ENCODE measurements at places on chromosomes 1 and 21.

DNA sequence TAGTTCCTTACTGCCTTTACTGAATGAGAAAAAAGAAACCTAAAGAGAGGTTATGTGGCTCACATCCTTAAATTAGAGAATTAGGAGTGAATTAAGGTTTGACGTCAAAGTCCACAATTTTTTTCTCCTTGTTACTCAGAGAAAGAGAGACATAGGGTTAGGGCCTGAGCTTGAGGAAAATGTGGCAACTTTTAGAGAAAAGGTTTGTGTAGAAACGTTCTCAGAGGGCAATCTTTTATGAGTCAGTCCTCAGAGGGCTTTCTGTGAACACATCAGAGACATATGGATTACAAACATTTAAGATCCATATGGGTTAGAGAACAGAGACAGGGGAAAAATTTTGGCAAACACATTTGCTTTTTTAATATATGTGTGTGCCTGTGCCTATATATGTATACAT lies 242.8 kb downstream of the TGFB2 start:
- no peak for DNase-seq

GRCh38 chr1:196381544-196381943 lies 226.7 kb downstream of the KCNT2 start:
- no peak for DNase-seq

DNA sequence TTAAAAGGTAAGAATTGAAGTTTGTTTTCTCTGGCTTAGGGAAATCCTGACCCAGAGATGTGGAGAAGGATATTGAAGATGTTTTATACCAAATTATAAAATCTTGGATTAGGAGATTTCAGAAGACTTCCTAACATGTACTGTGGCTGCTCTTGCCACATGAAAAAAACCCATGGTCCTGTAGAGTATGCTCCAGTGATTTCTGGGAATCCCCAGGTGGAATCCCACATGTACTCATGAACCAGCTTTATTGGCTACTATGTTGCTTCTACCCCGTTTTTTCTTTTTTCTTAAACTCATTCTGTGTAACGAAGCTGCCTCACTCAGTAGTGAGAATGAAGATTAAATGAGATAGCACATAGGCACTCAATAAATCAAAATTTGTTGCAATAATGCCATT lies 132.7 kb upstream of the SGIP1 start:
- no peak for DNase-seq

GRCh38 chr1:149917571-149918144 lies at the start of gene SV2A:
TSS of gene SV2A (minus strand) at chr1:149917844. CDS start at chr1:149913840, 4,004 bp downstream.
- peak; percentile 36 for DNase-seq

GRCh38 chr1:215730600-215730999 lies 163.5 kb downstream of the KCTD3 start:
- no peak for DNase-seq

DNA sequence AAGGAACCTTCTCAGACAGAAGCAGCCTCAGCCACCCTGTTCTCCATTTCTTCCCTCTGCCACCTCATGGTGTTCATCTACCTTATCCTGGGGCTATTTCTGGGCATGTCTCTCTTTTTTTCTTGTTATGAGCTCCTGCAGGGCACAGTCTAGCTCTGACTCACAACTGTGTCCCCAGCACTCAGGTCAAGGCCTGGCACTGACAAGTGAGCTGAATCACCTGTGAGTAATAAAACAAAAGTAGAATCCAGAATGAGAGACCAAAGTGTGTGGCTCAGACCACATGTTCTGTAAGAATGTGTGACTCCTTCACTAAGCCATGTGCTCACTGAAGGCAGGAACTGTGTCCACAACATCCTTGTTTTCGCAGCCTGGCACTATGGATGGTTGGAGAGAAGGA lies 23.2 kb downstream of the C1orf94 start:
- DNase-seq = no peak

DNA sequence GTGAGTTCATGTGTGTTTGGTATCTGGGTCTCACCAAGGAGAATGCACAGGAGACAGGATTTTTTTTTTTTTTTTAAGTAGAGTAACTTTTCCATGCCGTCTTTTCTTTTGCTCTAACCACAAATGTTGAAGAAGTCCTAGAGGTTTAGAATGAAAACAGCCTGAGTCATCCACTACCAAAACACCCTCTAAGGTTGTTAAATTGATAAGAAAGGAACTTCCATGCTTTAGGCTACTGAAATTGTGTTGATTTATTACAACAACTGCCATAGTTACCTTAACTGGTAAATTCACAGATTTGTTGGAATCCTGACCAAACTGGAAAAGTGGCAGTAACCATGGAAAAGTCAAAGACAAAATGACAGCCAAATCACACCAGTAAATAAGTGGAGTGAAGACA lies 375.6 kb downstream of the AMY1C start:
- DNase-seq = no peak

DNA sequence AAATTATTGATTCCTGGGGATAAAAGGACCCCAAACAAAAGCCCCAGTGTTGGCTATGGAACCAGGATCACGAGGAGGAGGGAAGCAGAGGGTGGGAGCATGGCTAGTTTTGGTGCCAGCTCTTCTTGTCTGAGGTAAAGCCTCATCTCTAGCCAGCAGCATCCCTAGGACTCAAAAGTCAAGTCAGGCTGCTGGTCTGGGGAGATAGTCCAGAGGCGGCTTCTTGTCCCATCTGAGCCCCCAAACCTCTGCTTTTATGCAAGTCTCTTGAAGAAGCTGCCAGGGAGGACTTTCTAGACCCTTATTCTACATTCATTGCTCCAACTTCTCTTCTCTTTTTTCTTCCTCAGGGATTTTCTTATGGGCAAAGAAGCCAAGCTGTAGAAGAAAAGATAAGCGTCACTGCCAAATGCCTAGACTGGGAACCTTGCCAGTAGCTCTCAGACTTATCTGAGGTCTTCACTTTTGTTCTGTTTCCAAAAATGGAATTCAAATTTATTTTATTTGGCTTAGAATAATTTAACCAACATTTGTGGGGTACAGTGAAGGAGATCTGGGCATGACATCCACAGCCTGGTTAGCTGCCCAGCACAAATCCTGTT lies 6.9 kb upstream of the ANKRD35 start:
- DNase-seq = no peak

GRCh38 chr21:26164311-26164710 lies 6.3 kb downstream of the APP start:
- no peak for DNase-seq

- DNase-seq = no peak
Observed at GRCh38 chr1:153349363-153350320, 1.0 kb upstream of the PGLYRP4 start.

DNA sequence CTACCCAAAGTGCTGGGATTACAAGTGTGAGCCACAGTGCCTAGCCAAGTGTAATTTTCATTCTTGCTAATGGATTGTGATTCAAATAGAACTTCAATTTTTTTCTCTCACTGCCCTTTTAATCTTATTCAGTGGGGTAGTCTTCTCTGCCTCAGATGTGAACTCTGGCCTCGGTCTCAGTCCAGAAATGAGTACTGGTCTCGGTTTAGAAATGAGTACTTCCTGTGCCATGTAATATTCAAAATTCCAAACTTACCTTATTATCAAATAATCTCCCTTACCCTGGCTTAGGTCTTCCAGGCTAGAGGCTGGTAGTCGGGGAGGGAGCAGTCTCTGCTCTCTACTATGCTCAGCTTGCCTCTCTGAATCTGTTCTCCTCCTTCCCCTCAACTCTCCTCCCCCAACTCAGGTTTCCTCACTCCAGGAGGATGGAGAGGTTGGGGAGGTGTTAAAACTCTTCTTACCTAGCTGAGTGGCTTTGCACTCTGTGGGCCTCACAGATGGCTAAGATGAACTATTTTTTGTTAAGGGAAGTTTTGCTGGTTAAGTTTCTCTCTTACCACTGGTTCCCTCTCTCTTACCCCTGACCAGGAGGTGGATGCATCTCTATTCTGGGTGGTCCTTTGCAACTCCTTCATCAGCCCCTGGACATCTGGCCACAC lies 4.8 kb upstream of the SLAMF9 start:
- DNase-seq = no peak

DNA sequence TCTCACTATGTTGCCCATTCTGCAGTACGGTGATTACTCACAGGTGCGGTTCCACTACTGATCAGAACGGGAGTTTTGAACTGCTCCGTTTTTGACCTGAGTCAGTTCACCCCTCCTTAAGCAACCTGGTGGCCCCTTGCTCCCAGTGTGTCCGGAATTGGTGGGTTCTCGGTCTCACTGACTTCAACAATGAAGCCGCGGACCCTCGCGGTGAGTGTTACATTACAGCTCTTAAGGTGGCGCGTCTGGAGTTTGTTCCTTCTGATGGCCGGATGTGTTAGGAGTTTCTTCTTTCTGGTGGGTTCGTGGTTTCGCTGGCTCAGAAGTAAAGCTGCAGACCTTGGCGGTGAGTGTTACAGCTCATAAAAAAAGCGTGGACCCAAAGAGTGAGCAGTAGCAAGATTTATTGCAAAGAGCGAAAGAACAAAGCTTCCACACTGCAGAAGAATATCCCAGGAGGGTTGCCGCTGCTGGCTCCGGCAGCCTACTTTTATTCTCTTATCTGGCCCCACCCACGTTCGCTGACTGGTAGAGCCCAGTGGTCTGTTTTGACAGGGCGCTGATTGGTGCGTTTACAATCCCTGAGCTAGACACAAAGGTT lies 17.6 kb upstream of the PARP1 start:
- no peak for DNase-seq

DNA sequence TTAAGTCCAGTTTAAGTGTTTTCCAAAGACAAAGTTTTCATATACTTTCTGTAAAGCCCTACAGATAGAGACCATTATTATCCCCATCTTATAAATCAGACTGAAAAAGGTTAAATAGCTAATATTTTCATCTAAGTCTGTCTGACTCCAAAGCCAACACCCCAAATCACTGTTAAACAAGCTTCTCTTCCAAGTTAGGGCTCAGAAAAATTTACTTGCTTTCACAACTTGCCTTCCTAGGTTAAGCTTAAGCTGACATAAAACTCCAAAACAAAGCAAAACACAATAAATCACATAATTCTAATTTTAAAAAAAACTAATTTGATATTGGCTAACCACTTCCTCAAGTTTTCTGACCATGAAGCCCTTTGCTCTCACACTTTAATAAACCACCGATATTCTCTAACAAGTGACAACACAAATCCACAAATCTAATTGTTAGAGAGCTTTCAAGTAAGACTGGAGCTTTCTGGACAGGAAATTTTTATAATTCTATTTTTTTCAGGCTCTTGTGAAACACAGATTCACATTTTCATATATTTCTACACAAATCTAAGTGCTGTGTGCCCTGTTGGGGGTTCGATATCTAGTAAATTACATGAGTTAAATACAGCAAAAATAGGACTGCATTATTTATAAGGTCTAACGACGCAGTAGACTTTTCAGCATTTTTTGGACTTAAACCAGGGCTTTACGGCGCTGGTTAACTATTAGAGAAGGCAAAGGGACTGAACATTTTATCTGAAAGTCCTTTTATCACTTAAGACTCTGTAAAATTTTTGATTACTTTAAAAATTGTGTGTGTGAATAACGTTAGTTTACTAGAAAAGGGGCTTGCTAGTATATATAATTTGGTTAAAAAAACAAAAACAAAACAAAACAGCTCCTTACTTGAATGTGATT lies 2.1 kb downstream of the GNG12 start:
- DNase-seq = no peak

Data from thoracic aorta (tissue), 2 donors.